ENCODE measurements at places on chromosomes 12 and 14.

GRCh38 chr12:44227616-44228015, 391.7 kb downstream of the TMEM117 start:
- no peak for DNase-seq

DNA sequence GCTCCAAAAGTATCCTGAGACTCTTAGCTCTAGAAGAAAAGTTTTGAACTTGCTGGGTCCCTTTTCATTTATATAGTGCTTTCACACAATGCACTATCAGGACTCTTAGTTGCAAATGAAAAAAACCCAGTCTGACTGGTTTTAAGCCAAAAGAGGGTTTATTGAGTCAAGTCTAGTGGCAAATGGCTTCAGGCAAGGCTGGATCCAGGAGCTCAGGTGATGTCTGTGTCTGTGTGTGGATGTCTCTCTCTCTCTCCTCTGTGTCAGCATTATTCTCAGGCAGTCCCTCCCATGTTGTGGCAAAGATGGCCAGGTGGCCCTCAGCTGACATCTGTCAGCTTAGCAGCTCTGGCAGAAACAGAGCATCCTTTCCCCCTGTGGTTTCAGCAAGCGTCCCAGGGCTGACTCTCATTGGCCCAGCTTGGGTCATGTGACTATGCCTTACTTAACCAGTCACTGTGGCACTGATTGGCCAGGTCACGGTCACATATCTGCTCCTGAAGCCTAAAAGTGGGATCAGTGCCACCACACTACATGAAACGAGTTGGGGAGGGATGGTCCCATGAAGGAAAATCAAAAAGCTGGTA, 6.2 kb downstream of the TMEM120B start:
- DNase-seq: no peak

DNA sequence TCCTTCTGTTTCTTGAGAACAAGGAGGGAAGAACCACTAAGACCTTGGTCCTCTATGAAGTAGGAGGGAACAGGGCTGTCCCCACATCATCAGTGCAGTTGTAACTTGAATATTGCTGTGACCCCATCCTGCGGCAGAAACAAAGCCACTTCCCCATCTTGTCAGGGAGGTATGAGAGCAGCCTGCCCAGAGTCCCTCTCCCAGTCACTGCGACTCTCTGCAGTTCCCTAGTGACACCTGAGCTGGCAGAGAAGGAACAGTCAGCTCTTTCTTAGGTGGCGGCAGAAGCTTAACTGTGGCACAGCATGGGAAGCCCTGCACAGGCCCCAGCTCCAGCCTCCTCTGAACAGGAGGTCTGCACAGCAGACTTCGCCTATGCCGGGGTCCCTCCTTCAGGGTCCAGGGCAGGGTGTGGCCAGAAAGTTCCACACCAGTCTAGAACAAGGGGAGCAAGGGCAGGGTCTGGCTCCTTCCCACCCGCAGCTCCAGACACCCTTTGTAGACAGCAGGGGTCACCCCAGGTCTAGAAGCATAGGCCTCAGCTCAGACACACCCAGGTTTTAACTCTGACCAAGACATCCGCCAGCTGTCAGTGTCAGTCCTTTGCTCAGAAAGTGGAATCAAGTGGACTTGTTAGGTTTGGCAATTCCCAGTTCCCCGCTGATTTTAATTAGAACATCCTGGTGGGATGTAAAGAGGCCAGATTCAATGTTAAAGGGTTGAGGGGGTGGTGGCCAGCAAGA, 36.8 kb downstream of the DEGS2 start:
- DNase-seq: no peak

GRCh38 chr14:105537580-105538474, 11.4 kb downstream of the TMEM121 start:
- DNase-seq: peak; percentile 66

- DNase-seq: no peak
Observed at GRCh38 chr14:64232095-64232838, 61.9 kb downstream of the ESR2 start.

DNA sequence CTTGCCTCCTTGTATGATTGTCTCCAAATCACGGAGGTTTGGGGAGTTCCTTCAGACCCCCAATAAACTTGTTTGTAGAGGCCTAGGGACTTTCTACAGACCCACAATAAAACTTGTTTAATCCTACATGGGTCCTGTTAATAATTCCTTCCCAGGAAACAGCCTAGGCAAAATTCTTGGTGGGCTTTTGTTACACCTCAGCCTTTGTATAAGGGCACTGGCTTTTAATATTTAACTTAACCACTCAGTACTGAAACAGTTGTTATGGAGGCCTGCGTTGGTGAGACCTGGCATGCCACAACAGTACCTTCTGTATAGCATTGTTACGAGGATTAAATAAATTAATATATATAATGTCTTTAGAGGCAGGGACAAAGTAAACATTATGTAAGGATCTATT, 32.7 kb upstream of the FAR2 start:
- DNase-seq: no peak

- DNase-seq: no peak
Observed at GRCh38 chr14:51743588-51744000, 91.9 kb downstream of the FRMD6 start.

- no peak for DNase-seq
Observed at GRCh38 chr12:84912198-84913128, at the start of gene SLC6A15. SLC6A15 (minus strand) TSS chr12:84912799; CDS start chr12:84892120, 20,679 bp downstream.

- DNase-seq: no peak
Observed at GRCh38 chr12:51669996-51670395, 79.0 kb downstream of the SCN8A start.

DNA sequence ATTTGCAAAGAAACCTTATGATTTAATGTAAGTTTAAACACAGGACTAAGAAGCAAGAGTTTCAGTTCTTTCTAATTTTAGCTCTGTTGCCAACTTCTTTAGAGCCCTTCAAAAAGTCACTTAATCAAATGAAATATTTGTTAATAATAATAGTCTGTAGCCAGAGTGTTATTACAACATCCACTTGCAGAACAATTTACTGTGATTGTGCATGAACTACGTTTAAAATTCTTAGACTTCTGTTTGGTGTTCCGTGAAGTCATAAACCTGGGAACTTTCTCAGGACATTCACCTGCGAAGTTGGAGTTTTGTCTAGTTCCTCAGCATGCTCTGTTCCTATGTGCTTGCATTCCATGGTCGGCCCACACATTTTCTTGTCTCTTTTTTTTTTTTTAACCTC, 244.0 kb upstream of the AVPR1A start:
- DNase-seq: no peak

- no peak for DNase-seq
Observed at GRCh38 chr12:105409801-105410471, 79.4 kb downstream of the C12orf75 start.
